RWPE2 (cell line): ENCODE measurements at places on chromosomes 6 and 20.

- H3K27ac ChIP-seq, result no peak overlapping the region
- no peak for DNase-seq
- no peaks in the 10 kb centered on the region for H3K4me1 ChIP-seq
- H3K27me3 ChIP-seq, result no peaks in the 10 kb centered on the region
Observed at GRCh38 chr6:139313784-139314545, 22.2 kb upstream of the TXLNB start.

GRCh38 chr6:132530293-132530974 is 7.6 kb upstream of the TAAR9 start:
- peaks cover 6% of the 10 kb centered on the region for H3K4me1 ChIP-seq
- no peak overlapping the region for H3K27ac ChIP-seq
- H3K4me3 ChIP-seq, result peak overlapping the region; percentile 15
- no peaks in the 10 kb centered on the region for H3K36me3 ChIP-seq

DNA sequence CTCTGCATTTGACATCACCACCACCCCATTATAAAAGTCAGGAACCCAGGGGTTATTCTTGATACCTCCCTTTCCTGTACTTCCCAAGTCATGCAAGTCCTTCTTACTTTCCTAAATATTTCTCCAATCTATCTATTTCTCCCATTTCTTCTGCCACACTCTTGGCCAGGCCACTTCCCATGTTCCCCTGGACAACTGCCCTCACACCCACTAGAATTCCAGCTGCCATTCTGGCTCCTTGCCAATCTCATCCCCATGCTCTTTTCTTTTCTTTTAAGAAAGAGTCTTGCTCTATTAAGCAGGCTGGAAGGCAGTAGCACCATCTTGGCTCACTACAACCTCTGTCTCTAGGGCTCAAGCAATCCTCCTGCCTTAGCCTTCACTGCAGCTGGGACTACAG is 15.2 kb downstream of the DEFB132 start:
- H3K27me3 ChIP-seq, result no peaks in the 10 kb centered on the region
- no peak for DNase-seq
- no peak overlapping the region for H3K4me3 ChIP-seq

- H3K36me3 ChIP-seq, result no peaks in the 10 kb centered on the region
- H3K27ac ChIP-seq, result no peak overlapping the region
- DNase-seq, result no peak
- no peaks in the 10 kb centered on the region for H3K27me3 ChIP-seq
- H3K4me3 ChIP-seq, result no peak overlapping the region
Observed at GRCh38 chr6:112300896-112301295, 46.2 kb upstream of the RFPL4B start.

DNA sequence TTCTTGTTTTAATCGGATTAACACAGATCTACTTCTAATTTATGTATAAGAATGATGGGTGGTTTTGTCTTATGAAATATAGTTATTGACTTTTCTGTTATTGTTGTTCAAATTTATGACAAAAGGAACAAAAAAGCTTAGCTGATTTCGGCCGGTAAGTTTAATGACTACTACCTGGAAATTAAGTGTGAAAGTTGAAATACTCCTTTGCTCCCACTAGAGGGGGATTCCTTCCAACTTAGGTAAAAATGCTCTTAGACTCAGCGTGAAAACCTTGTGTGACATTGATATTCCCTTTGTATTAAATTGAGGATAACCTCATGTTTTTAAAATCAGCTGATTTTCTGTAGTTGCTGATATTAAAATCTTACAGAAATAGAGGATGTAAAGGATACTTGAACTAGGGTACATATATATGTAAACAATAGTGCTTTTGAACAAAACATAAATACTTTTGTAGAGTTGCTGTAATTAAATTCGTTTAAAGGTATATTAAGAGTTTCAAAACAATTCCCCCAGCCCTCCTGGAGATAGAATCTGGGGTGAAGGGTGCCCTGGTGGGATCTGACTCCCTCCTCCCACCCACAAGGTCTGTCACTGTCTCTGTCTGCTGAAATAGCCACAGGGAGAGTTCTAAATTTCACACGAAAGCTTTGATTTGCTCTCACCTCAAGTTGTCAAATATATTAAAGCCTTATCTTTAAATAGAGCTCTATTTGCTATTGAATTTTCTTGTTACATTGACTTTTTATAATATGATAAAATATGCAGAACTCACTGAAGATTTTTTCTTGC is 257.5 kb downstream of the ARID1B start:
- DNase-seq, result no peak
- H3K4me1 ChIP-seq, result peaks cover 48% of the 10 kb centered on the region
- no peaks in the 10 kb centered on the region; the same call in 1 of the 2 replicates for H3K36me3 ChIP-seq
- no peaks in the 10 kb centered on the region for H3K27me3 ChIP-seq
- H3K4me3 ChIP-seq, result no peak overlapping the region

DNA sequence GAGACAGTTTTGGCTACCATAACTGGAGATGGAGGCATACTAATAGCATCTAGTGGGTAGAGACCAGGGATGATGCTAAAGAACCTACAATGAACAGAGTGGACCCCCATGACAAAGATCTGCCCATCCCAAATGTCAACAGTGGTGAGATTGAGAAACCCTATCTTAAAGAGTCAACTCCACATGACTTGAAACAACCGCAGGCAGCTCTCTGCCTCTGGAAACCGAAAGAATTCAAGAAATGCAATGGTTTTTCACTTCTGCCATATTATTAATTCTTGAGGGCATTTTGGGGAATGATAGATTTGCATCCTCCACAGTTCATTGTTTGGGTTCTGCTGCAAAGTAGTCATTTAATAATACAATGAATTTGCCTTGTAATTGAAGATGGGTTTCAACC is 463.4 kb downstream of the MAFB start:
- H3K4me3 ChIP-seq, result no peak overlapping the region
- no peaks in the 10 kb centered on the region for H3K27me3 ChIP-seq
- DNase-seq, result no peak

GRCh38 chr20:1877609-1878200 is 17.5 kb upstream of the SIRPA start:
- H3K36me3 ChIP-seq, result no peaks in the 10 kb centered on the region
- no peaks in the 10 kb centered on the region for H3K4me1 ChIP-seq
- H3K27ac ChIP-seq, result no peak overlapping the region
- no peak for DNase-seq

DNA sequence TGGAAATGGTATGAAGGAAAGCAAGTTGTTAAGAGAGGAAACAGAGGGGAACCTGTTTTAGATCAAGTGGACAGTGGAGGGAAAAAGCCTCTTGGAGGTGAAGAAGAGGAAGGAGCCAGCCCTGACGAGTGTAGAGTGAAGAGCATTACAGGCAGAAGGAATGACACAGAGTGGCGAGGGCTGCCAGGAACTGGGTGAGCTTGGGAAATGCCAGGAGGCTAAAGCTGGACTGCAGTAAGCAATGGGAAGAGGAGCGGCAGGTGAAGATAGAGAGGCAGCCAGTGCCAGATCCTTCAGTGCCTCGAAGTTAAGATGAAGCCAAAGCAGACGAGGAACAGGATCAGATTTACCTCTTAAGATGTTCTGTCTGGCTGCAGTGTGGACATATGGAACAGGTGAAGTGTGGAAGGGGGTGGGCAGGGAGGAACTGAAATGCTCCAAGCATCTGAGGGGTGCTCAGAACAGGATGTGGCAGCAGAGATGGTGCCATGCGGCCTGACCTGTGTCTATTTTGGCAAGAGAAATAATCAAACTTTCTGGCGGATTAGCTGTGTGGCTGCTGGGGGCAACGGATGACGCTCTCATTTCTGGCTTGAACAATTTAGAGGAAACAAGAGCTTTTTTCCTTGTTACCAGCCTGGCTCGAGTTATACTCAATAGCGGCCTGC is 748.4 kb downstream of the PTPRT start:
- no peak overlapping the region for H3K27ac ChIP-seq
- DNase-seq, result no peak
- H3K4me1 ChIP-seq, result no peaks in the 10 kb centered on the region
- H3K4me3 ChIP-seq, result no peak overlapping the region

GRCh38 chr20:8509809-8510208 is 377.7 kb downstream of the PLCB1 start:
- no peak overlapping the region for H3K27ac ChIP-seq
- no peaks in the 10 kb centered on the region for H3K36me3 ChIP-seq
- no peaks in the 10 kb centered on the region for H3K27me3 ChIP-seq
- H3K4me3 ChIP-seq, result no peak overlapping the region
